ENCODE measurements at places on chromosomes 2 and 18.

- no peak for DNase-seq
These were observed 53.8 kb upstream of the ASB18 start for GRCh38 chr2:236317938-236318396.

DNA sequence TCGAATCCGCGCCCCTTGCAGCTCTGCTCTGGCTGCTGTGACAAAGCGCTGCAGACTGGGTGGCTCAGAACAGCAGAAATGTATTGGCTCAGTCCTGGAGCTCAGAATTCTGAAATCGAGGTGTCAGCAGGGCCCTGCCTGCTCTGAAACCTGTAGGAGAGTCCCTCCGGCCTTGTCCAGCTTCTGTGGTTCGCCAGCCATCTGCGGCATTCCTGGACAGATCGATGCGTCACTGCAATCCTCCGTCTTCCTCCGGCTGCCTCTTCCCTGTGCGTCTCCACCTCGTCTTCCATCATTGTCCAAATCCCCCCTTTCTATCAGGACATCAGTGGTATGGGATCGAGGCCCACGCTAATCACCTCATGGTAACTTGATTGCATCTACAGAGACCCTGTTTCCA, 115.2 kb downstream of the RNF144A start:
- no peak for DNase-seq

GRCh38 chr2:235532307-235532706, 38.5 kb downstream of the AGAP1 start:
- no peak for DNase-seq

- DNase-seq, result no peak
These were observed 103.5 kb downstream of the TSHZ1 start for GRCh38 chr18:75314117-75314516.

- no peak for DNase-seq
These were observed 17.2 kb downstream of the B4GALT6 start for GRCh38 chr18:31667185-31667584.

DNA sequence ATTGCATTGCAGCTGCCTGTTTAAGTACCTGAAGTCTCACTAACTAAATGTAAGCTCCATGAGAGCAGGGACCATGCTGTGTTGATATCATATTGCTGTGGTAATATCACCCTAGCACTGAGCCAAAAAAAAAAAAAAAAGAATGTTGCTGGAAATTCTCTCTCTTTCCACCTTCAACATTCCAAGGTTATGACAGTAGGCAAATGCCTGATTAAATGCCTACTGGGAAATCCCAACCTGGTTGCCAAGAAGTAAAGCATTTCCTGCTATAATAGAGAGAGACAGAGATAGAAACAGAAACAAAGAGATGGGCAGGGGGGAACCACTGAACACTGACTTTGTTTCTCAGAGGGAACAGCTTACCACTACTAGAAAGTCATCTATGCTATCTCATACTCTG, 1604.2 kb downstream of the LRP1B start:
- no peak for DNase-seq

DNA sequence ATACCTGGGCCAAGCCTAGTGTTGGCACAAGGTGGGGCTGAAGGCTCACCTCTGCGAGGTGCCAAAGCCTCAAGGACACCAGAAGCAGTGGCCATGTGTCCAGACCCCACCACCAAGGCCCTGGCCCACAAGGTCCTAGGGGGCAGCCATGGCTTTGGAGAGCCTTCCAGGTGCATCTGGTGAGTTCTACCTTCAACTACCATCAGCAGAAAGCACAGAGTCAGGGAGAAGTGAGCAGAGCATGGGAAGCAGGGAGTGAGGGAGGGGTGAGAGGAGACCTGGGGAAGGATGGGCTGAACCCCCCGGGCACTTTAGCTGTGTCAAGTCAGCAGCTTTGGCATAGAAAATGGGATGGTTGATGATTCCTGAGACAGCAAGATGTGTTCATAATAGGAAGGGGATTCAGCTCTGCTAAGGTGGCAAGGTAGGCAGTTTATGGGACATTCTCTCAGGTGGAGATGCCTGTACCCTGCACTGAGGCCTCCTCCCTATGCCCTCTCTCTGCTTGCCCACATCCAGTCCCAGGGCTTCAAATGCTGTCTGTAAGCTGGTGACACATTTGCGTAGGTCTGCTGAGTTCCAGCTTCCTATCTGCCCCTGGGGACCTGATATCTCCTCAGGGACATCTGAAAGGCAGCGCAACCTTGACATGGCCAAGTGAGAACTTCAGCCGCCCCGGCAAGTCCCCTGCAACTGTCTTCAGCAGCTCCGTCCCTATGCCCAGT, 83.4 kb upstream of the RGPD5 start:
- no peak for DNase-seq

- DNase-seq, result no peak
These were observed 46.6 kb upstream of the GALR1 start for GRCh38 chr18:77203071-77203470.

DNA sequence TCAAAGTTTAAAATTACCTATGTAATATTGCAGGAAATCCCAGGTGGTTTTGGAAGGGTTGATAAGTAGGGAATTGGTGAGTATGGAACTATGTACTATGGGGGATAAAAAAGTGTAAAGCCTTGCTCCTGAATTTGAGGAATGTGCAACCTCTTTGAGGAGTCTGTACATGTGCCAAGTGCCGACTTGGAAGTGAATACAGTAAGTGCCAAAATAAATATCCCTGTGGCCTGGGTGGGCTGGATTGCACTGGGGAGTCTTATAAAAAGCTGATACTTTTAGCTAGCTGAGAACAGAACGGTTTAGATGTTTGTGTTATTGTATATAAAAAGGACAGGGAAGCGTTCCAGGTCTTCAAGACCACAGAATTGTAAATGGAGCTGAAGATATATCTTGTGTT, 317.1 kb upstream of the LRRTM1 start:
- peak; percentile 25 for DNase-seq

All from femur (tissue), 1 donor.